ENCODE measurements at places on chromosomes 7 and 10.
A peak's percentile ranks its signal among the peaks of the same experiment; 100 is the strongest.

DNA sequence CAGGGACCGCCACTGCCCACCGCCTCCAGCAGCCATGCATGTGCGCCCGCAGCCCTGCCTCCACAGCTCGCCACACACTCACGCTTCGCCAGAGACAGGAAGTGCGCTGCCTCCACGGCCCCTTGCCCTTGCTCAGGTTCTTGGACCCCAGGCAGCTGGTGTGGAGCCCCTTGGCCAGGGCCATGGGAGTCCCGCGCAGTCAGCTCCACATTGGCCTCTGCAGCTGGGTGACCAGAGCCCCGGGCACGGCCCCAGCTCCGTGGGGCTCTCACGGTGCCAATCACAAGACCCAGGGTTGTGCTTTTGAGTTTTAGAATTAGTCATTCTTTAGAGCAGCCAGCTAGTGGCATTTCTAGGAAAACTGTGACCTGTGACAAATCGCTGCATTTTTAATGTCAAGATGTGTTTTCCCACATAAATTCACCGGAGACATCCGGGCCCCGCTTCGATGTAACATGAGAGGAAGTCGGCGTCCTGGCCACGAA is 4.3 kb upstream of the UTF1 start:
- DNase-seq = no peak

DNA sequence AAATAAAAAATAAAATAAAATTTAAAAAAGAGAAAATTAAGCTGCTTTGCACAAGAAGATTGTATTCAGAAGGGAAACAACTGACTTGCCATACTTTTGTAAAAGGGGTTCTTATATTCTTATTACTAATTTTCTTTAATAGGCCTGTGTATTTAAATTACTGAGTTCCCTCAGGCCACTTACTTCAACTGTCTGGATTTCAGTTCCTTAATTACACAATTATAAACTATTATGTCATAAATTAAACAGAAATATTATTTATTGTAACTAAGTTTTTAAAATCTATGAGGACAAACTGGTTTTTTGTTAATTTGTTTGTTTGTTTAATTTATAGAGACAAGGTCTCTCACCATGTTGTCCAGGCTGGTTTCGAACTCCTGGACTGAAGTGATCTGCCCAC is 22.4 kb upstream of the MICU1 start:
- DNase-seq = no peak

GRCh38 chr10:60367024-60367423 is 22.7 kb downstream of the ANK3 start:
- no peak for DNase-seq

DNA sequence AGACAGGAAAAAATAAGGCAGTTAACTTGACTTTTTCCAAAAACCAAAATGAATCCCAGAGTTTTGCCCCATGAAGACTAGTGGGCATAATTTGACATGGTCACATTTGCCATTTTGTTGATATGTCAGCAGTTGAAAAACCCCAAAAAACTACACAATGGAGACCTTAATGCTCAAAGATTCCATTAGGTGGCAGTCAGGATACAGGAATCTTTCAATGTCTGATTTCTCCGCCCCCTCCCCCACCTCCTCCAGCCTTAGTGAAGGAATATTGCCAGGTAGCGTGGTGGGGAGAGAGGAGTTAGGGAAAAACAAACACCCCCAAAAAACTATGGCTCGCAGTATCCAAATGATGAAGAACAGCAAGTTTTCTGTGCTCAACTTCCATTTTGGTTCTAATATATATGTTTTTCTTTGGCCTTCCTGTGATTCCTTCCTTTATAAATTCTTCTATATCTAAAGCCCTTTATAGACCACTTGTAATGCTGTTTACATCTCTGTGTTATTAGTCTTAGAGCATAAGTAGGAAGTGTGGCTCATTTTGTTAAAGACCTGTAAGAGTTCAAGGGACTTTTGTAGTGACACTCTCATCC is 6.7 kb upstream of the SMNDC1 start:
- DNase-seq = peak; percentile 44

DNA sequence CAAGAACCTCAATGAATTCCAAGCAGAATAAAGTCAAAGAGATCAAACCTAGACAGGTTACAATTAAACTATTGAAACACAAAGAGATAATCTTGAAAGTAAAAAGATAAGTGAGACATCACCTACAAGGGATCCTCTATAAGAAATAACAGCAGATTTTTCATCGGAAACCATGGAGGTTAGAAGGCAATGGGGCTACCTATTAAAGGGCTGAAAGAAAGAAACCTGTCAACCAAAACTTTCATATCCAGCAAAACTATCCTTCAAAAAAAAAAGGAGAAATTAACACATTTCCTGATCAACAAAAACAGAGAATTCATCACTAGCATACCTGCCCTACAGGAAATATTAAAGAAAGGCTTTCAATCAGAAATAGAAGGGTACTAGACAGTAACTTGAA is 244.9 kb downstream of the ARHGAP12 start:
- DNase-seq = no peak
